ENCODE measurements at places on chromosomes 7 and 10.

GRCh38 chr10:6013413-6014192 is 36.3 kb upstream of the IL15RA start:
- no peak for DNase-seq

DNA sequence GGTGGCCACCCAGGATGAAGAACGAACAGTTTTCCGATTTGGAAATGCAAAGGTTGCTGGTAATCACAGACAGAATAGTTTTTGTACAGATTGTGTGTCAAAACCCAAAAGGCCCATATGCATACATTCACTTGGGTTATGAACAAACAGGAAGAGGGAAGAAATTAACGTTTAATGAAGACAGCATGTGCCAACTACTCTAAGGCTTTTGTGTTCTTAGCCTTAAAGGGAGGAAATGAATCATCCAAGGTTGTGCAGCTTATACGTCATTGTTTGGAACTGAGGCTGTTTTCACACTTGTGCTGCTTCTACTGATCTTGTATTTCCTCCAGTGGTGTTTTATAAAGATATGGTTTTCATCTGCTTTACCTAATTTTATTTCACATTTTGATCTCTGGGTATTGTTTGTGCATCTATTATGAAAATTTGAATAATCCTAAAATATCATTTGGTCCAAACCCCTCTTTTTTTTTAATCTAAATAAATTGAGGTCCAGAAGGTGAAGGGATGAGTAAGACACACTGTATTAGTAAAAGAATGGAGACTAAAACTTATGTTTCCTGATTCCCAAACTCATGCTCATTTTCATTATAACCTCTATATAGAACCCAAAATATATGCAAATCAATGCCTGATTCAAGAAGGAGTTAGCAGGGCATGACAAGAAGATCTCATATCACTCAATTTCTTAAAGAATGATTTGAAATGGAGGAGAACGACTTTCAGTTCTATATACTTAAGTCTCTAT is 373.1 kb downstream of the THSD7A start:
- no peak for DNase-seq

- DNase-seq, result no peak
These were observed 684 bp upstream of the ATXN7L1 start for GRCh38 chr7:105876964-105877601.

DNA sequence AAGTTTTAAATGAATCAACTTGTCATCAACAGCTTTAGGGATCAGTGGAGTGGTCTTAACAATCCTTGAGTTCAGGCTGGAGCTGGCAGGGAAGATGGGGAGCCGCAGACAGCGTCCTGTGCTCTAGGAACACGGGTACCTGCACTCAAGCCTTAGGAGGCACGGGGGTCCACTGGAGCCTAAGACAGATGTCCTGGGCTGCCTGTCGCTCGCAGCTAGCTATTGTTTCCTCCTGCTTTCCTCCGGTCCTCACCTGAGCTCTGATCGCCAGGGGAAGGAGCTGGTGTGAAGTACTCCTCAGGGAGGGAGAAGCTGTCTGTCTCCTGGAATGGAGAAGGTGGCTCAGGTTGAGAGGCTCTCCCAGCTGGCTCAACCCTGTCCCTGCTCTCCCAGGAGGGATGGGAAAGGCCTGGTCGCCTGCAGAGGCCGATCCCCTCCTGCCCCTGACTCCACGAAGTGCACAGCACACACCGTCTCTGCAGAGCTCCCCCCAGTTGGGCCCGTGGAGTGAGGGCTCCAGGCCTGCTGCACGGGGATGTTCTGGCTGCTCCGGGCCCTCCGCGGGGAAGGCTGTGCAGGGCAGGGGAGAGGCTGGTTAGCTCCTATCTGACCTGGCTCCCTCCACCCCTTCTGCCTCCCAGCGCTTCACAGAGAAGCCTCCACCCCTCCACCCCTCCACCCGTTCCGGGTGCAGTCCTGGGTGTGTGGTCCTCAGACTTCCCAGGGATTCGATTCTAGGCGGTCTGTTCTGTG is 14.5 kb upstream of the PYROXD2 start:
- no peak for DNase-seq

DNA sequence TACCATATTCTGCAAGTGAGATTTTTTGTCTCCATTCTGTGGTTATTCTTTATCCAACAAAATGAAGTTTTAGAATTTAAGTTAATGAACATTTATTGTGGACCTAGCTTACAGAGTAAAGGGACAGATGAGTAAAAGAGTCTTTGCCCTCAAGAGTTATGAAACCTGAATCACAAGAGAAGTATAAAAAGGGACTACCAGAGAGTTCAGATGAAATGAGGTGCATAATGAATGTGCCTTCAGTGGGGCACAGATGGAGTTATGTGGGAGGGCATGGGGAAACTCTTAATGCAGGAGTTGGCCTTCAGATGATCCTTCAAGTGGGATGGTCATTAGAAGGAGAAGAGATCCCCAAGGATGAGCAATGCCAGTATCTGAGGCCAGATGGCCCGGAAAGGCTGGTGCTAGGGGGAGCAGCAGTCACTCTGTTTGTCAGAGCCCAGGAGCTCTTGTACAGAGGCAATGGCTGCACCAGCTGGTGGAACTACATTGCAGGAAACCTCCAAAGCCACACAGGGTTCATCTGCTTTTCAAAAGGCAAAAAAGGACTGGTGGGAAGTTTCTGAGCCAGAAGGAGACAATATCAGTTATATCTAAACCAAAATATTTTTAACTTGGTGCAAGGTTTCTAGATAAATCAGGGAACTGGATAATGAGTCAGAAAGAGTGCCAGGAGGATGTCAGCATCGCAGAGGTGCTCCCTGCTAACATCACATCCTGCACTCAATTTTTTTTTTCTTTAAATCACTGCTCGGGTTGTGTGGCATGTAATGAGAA is 162.0 kb downstream of the KLF6 start:
- no peak for DNase-seq

GRCh38 chr7:131591687-131592319 is 35.4 kb upstream of the PODXL start:
- DNase-seq, result no peak

- DNase-seq, result no peak
These were observed 37.6 kb downstream of the CYP2C8 start for GRCh38 chr10:95031656-95032055.

- no peak for DNase-seq
These were observed 539.7 kb upstream of the KCND2 start for GRCh38 chr7:119733127-119733879.

DNA sequence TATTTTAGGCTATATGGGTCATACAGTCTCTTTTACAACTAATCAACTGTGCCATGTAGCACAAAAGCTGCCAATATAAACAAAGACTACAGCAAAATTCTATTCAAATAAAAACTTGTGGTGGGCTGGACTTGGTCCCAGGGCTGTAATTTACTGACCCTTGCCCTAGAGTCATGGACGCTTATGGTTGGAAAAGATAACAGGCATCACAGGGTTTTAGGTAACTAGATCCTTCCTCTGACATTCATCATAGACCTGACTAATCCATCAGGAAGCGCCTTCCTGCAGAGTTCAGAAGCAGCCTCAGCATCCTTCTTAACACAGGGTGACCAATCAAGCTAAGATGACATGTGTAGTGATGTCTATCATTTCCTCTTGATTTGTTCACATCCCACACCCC is 40.2 kb upstream of the GPAM start:
- DNase-seq, result no peak

Data from SHP77 (cell line).